ENCODE measurements at places on chromosomes 2 and 18.

- DNase-seq, result no peak
Observed at GRCh38 chr18:75527848-75528685, 100.6 kb upstream of the SMIM21 start.

DNA sequence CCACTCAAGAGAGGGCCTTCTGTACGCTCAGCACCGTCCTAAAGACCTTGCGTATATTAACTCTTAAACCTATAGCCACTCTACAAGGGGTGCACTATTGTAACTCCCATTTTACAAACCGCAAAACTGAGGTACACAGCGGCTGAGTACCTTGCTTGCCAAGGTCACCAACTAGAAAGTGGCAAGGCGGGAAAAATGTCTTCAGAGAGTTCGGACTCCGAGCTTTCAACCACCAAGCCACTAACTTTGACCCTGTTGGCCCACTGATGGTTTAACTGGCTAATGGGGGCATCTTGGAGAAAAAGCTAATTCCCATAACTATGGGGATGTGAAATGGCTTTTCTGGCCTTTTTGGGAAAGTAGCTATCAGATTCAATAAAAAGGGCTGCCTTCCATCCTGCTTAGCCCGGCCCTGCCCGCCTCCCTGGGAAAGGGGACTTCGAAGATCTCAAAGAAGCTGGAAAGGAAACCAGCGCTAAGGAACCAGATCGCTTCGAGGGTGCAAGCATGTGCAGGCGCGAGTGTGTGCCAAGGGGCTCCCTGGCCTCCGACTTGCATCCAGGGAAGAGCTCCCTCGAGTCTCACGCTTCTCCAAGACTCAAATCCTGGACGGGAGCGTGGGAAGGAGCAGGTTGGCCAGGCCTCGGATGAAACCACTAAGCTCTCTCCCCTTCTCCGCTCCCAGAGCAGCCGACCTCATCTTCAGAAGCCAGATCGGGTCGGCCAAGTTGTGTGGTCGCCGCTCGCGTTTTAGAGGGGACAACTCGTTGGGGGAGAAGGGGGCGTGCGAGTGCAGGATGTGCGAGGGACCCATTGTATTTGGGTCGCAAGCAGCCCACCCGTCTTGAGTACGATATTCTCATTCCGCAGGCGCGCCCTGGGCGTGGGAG is 2.2 kb upstream of the SP5 start:
- no peak for DNase-seq

DNA sequence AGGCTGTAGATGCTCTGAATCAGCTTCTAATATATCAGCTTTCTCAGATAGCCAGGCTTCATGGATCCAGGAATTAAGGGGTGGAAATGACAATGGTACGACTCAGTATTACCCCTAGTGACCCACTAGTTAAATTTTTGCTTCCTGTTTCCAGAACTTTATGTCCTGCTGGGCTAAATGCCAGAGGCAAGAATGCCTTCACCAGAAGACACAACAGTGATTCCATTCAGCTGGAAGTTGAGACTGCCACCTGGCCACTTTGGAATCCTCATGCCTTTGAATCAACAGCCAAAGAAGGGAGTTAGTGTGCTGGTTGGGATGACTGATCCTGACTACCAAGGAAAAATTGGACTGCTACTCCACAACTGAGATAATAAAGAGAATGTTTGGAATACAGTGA is 239.1 kb downstream of the ASXL3 start:
- no peak for DNase-seq

- DNase-seq, result no peak
Observed at GRCh38 chr2:120607506-120607905, 128.2 kb upstream of the GLI2 start.

DNA sequence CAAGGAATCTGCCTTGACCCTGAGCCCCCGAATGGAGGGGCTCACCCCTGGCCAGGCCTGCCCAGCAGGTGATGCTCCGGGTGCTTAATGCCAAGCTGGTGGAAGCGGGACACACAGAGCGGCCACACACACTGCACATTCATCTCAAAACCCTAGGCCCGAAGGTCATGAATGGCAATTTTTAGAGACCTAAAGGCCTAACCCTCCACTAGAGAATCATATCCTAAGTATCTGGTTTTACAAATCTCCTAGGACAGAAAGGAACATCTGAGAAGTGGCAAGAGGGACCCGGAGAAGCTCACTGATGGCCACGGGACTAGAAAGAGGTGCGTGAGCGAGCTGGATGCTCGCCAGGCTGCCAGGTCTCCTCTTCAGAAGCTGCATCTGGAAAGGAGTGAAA is 38.3 kb downstream of the ST3GAL5 start:
- DNase-seq, result no peak

- DNase-seq, result no peak
Observed at GRCh38 chr2:73028841-73029240, 42.7 kb downstream of the SFXN5 start.

DNA sequence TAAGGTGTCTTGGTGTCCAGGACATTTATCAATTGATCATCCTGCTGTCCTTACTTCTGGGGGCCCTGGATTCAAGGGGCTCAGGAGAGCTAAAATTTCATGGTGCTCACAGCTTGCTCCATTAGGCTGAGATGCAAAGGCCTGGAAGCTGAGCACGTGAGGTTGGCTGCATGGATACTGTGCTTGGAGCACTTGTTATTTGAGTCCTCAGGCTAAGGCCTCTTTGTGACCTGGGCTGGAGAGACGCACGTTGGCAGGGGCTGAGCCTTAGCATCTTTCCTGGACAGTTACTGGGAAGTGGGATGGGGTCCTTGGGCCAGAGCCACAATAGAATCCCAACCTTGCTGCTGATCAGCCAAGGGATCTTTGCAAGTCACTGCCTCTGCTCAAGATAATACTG is 151.2 kb upstream of the HS6ST1 start:
- DNase-seq, result no peak

- no peak for DNase-seq
Observed at GRCh38 chr2:41605914-41606313, 441.9 kb upstream of the PKDCC start.

- DNase-seq, result no peak
Observed at GRCh38 chr18:26134107-26134506, 438 bp downstream of the PSMA8 start.

DNA sequence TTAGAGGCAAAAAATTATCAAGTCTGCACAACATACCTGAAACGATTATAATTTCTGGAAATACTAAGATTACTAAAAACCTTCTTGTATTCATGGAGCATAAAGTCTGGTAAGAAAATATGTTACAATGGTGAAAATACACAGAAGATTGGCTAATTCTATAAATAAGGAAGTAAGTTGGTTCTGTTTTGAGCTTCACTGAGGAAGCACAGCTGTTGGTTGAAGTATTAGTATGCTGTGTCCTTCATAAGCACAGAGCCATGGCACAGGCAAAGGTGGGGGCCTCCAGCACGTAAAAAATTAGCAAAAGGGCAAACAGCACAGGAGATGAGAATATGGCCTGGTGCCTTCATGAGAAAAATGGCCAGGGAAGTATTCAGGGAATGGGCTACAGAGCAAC is 40.4 kb upstream of the ANKRD62 start:
- no peak for DNase-seq

DNA sequence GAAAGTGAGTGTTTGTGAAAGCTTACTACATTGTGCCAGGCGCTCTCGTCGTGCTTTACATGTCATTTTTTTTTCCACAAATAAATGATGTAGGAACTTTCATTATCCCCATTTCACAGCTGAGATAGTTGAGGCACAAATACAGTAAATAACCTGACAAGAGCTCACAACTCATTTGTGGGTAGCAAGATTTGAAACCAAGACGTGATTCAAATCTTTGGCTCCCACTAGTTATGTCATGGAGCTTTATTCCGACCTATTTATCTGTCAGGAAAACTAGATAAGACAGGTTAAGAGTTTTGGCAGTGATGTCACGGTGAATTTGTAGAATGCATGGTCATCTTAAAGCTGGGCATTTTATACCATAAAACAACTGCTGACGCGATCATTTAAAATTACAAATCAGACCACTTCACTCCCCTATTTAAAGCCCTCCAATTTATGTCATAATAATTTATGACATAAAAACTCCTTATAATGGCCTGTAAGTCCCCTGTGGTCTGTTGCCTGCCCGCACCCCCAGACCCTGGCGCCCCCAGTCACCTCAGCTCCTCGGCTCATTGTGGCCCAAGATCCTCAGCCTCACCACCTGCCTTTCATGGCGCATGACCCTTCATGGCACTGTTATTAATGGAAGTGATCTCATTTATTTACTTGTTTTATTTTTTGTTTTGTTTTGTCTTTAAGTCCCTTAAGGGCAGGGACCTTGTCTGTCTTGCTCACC is 678 bp upstream of the ZNF24 start:
- DNase-seq, result no peak

GRCh38 chr18:55524353-55525073 is 63.5 kb downstream of the TCF4 start:
- DNase-seq, result no peak

DNA sequence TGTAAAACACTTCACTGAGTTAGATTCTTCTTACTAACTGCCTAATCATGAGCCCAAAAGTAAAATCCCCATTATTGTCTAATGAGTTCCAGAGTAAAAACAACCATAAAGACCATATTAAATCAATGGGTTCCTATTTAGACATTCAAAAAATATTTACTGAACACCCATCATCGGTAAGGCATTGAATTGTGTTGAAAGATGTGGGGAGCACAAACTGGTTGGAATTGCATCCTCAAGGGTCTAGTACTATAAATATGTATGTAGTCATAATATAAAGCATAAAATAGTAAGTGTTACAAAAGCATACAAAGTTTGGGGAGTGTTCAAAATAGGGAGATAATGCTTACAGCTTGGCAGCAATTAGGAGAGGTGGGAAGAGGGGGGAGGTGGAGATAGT is 3.0 kb upstream of the MARCHF4 start:
- no peak for DNase-seq

DNA sequence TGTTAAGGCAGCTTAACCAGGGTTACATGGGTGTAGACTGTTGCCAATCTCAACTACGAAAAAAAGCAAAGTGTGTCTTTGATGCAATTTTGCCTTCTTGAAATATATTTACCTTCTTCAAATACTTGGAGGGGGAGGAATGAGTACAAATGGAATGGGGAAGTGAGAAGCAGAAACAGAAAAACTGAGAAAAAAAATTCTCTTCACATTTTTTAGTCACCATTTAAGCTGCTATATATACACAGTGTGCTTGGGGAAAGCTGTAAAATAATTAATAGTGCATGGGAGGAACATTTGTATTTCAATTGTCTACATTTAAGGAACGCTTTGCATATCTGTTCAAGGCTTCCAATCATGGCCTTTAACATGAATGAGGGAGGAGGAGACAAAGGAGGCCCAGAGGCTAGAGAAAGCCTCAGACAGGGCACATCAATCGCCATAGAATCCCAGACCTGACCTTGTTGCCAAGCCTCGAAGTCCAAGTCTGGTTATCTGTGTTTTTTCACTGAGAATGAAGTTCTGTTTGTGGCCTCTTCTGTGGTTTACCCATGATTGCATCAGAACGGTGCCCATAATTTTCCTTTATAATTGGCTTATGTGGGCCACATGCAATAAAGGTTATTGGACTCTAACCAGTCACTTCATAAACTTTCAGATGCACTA is 158.6 kb downstream of the PIK3C3 start:
- DNase-seq, result no peak

DNA sequence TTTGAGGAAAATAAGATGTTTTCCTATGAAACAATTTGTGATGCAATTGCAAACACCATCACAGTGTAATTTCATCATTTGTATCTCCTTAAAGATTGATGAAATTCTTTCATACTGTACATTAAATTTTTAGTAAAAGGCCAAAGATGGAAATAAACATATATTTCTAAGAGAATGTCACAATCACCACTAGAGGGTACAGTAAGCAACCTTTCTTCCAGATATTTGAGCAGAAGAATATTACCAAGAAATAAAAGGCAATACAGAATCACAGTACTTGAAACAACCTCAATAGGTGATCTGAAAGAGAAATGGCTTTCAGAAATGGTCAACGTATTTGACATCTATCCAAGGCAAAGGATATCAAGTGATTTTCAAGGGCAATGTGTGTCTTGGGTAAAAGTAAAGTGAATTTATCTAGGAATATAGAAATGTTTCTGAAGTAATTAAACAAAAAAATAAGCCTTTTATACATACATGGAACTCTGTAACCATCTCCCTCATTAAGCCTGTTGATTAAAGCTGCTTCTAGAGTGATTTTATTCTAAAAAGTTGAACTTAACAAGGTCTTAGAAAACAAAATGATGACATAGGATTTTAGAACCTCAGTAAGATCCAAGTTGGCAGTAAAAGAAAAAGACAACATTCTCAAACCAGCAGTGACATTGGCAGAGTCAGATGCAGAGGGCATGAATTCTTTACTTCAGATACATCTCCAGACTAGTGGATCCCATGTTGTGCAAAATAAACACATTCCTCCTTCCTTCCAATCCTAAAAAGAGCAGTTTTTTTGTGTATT is 90.3 kb upstream of the SESTD1 start:
- DNase-seq, result no peak

DNA sequence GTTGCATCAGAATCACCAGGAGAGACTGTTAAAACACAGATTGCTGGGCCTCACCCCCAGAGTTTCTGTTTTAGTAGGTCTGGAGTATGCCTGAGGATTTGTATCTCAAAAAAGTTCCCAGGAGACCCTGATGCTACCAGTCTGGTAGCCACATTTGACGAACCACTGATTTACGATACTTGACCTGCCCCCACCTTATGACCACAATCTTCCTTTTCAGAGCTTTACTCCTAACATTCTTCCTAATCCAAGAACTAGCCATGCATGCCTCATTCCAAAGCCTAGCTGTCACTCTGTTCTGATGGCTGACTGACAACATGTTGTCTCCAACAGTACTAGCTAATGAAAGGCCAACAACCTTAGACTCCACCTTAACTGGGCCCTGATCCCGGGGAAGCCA is 191.4 kb downstream of the MBD2 start:
- DNase-seq, result no peak

DNA sequence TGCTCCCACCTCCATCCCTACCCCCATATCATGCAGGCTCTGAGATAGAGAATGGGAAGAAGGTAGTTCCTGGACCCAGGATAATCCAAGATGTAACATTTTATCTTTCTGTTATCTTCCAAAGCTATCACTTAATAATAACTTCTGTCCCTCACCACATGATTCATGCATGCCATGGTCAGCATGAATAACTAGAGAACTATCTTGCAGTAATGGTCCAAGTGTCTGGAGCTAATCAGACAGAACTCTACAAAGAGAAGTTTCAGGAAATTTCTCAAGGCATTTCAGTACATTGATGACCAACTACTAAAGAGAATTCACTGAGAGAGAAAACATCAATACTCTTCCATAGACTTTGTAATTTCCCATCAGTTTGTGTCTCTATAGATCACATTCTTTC is 1469.7 kb upstream of the PIK3C3 start:
- DNase-seq, result no peak

DNA sequence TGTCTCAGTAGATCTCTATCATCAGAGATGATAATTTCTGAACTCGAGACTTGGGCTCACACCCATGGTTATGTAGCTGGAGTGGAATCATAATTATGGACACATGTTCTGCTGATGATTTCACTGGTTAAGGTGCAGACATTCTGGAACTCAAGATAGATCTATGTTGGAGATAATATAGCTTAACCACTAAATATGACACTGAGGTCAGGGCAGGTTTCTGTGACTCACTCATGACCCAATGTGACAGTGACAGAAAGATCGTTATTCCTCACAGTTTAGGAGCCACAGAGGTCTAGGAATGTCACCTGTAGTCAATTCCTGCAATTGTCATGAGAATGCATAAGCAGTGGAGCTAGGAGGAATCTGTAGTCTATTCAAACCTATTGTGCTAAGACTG is 828.6 kb downstream of the TRIB2 start:
- no peak for DNase-seq

Measured in HFF-Myc (cell line).